T-helper 2 cell (primary cell): ENCODE measurements at places on chromosomes 2 and 18.

GRCh38 chr2:939936-940601, 10.6 kb upstream of the SNTG2 start:
- DNase-seq: no peak

- DNase-seq: no peak
These were observed 1.7 kb upstream of the SERPINB10 start for GRCh38 chr18:63906056-63906455.

DNA sequence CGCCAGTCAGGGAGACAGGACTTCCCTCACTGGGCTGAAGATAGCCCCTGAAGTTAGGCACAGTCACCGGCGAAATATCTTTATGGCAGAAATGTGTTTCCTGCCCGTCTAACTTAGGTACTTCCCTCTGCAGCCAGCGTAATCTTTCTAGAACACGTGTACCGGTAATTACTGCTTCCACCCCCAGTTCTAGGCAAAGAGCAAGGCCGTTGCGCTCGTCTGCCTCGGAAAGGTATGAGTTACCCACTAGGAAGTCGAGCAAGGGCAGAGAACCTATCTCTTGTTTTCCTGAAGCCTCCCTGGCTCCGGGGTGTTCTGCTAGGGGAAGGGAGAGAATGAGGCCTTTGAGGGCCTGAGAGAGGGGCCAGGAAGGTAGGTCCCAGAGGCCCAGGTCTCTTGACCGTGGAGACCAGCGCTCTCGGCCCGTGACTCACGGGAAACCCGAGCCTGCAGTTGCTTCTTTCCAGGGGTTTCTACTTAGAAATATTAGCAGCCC, 70.0 kb downstream of the TWSG1 start:
- no peak for DNase-seq

GRCh38 chr2:172994864-172995263, 80.8 kb upstream of the MAP3K20 start:
- DNase-seq: no peak

GRCh38 chr2:100845141-100845991, 25.4 kb downstream of the NPAS2 start:
- no peak for DNase-seq

- DNase-seq: no peak
These were observed 90.4 kb downstream of the TPO start for GRCh38 chr2:1503471-1504310.
